Left forelimb (tissue), 1 donor: ENCODE measurements at places on chromosomes 6 and 20.

DNA sequence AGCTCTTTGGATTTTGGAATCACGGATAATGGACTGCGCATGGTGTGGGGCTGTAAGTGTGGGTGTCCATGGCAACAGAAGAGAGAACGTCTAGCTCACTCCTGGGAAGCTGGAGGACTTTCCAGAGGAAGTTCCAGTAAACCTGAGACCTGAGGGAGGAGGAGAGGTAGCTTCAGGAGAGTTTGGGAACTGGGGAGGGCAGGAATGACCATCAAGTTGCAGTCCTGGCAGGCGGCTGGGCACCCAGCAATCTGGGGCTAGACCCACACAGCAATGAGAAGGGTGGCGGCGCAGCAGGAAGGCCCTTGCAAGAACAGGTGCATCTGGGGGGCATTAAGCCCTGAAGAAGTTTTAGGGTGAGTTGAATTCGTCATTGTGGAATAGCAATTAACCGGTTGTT is 95.9 kb downstream of the FOXC1 start:
- no peak for DNase-seq

DNA sequence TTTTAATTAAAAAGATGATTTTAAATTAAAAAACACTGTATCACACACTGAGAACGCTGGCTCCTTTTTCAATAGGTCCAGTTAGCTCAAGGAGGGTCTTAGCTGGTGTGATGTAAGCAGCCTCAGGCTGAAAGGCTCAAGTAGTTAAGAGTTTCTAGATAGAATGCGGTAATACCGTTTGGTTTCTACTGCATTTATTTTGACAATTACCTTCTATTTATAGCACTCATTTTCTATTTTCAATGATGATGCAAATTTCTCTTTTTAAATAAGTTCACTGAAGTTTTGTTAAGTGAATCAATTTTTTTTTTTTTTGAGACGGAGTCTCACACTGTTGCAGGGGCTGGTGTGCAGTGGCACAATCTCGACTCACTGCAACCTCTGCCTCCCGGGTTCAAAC is 87.1 kb downstream of the PREX1 start:
- no peak for DNase-seq

DNA sequence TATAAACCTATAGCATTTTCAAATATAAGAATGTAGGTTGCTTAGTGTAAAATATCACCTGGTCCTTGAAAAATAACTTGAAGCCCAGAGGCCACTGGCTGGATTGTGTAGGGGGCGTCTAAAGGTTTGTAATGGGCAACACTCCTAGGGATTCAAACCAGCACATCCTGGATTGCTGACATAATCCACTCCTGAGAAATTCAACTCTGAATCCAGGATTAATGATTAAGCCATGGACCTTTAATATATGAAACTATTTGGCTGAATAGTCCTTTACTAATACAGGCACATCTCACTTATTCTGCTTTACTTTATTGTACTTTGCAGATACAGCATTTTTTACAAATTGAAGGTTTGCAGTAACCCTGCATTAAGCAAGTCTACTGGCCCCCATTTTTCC is 160.8 kb downstream of the UBE3D start:
- no peak for DNase-seq

GRCh38 chr6:159168536-159169192 is 536 bp upstream of the FNDC1 start:
- peak; percentile 79 for DNase-seq

GRCh38 chr20:58524814-58525213 is 9.6 kb upstream of the APCDD1L start:
- DNase-seq: no peak

GRCh38 chr20:44153636-44154043 is 33.3 kb downstream of the JPH2 start:
- DNase-seq: no peak

- DNase-seq: no peak
These were observed 30.6 kb downstream of the SHLD1 start for GRCh38 chr20:5780846-5781217.

DNA sequence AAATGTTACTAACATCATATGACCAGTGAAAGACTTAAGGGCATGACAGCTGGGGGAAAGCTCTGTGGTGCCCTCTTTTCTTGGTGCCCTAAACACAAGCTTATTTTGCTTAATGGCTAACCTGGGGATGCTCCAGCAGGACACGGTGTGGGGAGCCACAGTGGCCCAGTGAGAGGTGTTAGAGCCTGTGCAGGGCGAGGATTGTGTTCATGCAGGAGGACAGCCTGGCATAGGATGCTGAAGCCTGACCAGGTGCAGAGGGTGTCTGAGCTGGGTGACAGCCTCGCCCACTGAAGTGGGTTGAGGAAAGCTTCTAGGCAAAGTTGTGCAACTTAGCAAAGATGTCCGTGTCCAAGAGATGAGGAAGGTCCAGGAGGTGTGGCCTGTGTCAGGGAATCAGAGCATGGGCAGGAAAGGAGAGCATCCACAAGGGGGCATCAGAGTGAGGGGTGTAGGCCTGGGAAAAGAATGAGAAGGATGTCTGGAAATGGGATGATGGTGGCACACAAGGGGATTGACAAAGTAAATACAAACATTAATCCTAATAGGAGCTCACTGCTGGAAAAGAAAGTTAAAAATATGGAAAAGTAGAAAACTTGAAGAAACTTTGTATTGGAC is 33.9 kb downstream of the SLC17A4 start:
- DNase-seq: no peak

GRCh38 chr6:134373282-134373922 is 55.5 kb upstream of the SGK1 start:
- no peak for DNase-seq

GRCh38 chr6:129030215-129030614 is 147.3 kb downstream of the LAMA2 start:
- DNase-seq: no peak

DNA sequence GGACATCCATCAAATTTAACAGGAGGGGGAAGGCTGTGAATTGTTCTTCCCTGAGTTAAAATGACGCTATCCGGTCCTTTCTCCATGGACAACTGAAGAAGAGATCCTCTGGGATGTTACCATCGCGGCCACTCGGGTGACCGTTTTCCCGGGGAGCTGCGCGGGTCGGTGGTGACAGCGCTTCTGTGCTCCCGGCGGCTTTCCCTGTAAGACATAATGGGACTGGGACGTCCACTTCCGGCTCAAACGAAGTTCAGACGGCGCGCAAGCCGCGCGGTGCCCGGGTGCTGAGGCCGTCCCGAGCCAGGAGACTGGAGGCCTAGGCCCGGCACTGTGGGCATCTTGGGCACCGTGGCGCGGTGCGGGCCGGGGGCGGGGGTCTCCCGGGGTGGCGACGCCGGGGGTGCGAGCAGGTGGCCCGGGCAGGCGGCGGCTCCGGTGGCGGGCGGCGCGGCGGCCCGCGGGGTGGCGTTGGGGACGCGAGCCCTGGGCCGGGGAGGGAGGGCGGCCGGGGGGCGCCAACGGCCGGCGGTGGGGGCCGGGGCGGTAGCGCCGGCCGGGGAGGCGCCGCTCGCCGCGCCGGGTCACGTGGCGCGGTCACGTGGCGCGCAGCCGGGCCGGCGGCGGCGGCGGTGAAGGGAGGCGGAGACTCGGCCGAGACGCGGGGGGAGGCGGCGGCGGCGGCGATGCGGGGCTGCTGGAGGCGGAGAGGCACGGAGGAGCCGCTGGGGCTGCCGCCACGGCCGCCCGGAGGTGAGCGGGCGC is 63.6 kb downstream of the GTF2H5 start:
- peak; percentile 77 for DNase-seq

DNA sequence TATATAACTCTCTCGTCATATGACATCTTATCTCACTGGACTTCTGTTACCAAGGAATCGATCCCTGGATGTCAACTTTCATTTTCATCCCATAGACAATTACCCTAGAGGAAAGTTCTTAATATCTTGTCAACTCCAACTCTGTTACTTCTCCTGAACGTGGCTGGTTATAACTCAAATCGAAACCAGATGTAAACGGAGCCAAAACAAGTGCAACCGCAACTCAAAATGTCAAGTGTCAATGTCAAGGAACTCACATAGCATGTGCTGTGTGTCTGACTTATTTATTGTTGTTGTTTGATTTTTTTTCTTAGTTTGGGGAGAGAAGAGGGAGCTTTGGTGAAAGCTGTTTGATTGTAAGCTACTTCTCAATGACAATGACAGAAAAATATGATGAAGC is 108.6 kb downstream of the VIP start:
- no peak for DNase-seq

GRCh38 chr20:54479138-54479906 is 3.9 kb downstream of the DOK5 start:
- DNase-seq: no peak

- no peak for DNase-seq
These were observed 117.9 kb upstream of the SGK1 start for GRCh38 chr6:134435814-134436280.

GRCh38 chr20:33995053-33995831 is 1.5 kb downstream of the RALY start:
- DNase-seq: no peak

GRCh38 chr20:21465799-21466198 is 48.1 kb downstream of the NKX2-2 start:
- DNase-seq: no peak

GRCh38 chr6:150773969-150774368 is 91.5 kb upstream of the MTHFD1L start:
- DNase-seq: no peak

DNA sequence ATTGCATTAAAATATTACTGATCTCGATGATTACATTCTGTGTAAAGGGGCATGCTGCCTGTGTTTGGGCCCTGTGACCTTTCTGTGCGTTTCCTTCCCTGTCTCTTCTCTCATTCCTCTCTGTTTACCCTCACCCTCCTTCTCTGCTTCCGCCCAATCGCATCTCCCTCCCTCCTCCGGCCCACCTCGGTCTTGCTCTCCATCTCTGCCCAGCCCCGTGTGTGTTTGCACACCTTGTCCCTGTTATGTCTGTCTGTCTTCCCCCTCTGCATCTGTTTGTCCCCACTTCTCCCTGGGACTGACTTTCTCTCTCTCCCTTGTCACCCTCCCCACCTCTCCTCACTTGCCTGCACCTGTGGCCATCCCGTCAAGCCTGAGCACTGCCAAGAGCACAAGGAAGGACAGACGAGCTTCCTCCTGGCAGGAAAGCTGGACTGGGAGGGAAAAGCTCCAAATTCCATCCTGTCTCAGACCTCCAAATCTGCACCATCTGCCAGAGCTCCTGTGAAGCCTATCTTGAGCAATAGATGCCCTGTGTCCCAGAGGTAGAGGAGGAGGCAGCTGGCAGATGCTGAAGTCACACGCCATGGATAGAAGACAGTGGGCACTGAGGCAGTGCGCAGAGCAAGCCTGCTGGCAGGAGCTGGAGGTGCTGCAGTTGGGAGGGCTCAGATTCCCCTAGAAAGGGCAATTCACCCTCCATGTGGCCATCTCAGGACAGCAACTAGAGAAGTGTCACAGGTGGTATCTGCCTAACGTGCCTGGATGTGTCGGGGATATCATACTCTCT is 172.3 kb downstream of the PTPRT start:
- DNase-seq: no peak

DNA sequence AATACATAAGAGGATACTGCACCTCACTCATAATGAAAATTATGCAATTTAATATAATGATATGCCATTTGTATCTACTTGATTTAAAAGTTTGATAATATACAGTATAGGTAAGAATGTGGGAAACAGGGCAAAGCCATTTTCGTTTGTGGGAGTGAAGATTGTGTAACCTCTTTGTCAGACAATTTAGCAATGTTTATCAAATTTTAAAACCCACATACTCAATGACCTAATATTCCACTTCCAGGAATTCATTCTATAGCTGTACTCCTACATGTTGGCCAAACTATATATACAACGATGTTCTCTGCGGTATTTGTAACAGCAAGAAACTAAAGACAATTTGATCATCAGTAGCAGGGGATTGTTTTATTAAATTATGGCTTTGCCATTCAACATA is 17.8 kb upstream of the FKBP5 start:
- DNase-seq: no peak

GRCh38 chr6:41546475-41546865 is 289 bp downstream of the FOXP4 start:
- no peak for DNase-seq

GRCh38 chr20:63840405-63840828 is 9.4 kb upstream of the ZBTB46 start:
- no peak for DNase-seq

GRCh38 chr6:169146521-169146920 is 107.1 kb downstream of the THBS2 start:
- no peak for DNase-seq

DNA sequence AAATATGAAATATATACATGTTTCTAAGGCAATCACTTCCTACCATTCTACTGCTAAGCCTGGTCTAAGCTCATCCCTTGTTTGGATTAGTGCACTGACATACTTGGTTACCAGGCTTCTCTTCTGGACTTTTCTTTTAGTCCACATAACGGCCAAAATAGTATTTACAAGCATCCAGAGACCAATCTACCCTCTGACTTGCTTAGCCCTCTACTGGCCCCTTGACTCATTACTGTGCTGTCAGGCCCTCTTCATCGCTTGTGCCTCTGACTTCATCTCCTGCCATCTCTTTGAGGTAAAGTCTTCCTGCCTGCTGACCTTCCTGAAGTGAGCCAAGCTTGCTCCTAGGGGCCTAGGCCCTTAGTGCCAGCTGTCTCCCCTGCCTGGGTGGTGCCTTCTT is 35.1 kb downstream of the TULP4 start:
- DNase-seq: no peak

DNA sequence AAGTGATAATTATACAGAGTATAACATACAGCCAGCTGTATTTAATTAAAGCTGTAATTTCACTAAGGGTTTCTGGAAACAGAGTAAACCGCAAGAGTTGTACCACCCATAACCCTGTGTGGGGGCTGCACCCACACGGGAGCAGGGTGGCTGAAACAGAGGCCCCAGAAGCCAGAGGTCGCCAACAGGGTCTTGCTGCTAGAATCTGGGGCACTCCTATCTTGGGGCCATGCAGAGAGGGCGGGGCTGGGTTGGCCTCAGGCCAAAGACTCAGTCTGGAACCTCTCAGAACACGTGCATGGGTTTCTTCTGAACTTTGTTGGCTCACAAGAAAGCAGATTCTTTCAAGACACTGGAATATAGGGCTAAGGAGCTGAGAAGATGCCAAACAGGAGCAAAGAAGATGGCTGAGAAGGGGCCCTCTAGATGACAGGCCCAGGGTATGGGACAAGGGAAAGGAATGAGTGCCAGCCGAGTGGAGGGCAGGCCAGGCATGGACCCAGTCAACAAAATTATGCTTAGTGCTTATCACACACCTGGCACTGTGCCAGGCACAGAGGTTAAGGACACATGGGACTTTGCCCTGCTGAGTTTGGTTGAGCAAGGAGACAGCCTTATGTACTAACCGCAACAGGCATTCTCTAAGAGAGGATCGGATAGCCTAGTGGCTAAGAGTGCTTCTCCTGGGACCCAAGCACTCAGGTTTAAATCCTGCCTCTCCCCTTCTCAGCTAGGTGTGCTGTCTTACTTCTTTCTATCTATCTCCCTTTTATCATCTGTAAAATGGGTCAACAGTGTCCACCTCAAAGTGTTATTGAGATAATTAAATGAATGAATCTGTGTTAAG is 96.6 kb upstream of the FOXP4 start:
- no peak for DNase-seq

GRCh38 chr6:35967076-35967774 is 46.3 kb upstream of the SRPK1 start:
- DNase-seq: no peak

GRCh38 chr6:158027590-158028285 is 46.1 kb downstream of the SYNJ2 start:
- DNase-seq: no peak

- DNase-seq: no peak
These were observed 211.7 kb upstream of the CST7 start for GRCh38 chr20:24737212-24737850.
